ENCODE measurements at places on chromosomes 5 and 9. TPM values are rescaled to one million over a fixed set of nuclear protein-coding genes. Genes with fewer than 3 reads are reported as not detected.
A peak's percentile ranks its signal among the peaks of the same experiment; 100 is the strongest.

The SLC2A6 gene
- 2.9 TPM for total RNA-seq

The ZNF658 gene
- total RNA-seq: 3.7 TPM

The UBE2QL1 gene
- total RNA-seq: 0.15 TPM

The SPINK4 gene
- total RNA-seq: 13.9 TPM

The HAVCR1 gene
- total RNA-seq: 16.3 TPM

The EGFLAM gene
- 0.98 TPM for total RNA-seq

The CD14 gene
- 35.5 TPM for total RNA-seq

The RASEF gene
- total RNA-seq: 51.1 TPM

The ANXA2R gene
- total RNA-seq: 1.0 TPM

The EQTN gene
- total RNA-seq: 1.5 TPM

The PDCD1LG2 gene
- 1.1 TPM for total RNA-seq

The HACD4 gene
- total RNA-seq: 2.3 TPM

The CDH10 gene
- total RNA-seq: 0.14 TPM

The BARHL1 gene
- not detected for total RNA-seq

The SNCB gene
- total RNA-seq: not detected

The PDGFRB gene
- total RNA-seq: 14.2 TPM

- no peak for DNase-seq
Observed at GRCh38 chr5:40514976-40515375, 164.7 kb upstream of the PTGER4 start.

GRCh38 chr5:123950701-123951581 lies 439.0 kb downstream of the CSNK1G3 start:
- no peak for DNase-seq

- DNase-seq: no peak
Observed at GRCh38 chr9:137820161-137820855, 57.3 kb upstream of the CACNA1B start.

GRCh38 chr5:81230416-81230815 lies 2.7 kb upstream of the CKMT2 start:
- DNase-seq: no peak

DNA sequence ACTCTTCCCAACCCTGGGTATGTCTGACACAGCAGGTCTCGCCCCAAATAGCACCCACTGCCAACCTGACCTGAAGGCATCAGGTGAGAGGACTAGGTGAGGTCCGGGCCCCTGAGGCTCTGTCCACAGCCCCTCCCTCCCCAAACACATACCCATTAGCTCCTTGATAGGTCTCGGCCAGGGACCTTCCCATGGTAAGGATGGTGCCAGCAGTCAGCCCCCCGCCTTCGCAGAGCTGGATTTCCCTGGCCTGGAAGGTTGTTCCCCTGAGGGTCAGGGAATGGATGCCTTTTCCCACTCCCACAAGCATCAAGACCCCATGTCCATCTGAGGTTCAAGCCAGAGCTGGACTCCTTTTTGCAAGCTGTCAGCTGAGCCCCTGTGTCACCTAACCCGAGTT lies 2.7 kb downstream of the ENHO start:
- DNase-seq: no peak

- no peak for DNase-seq
Observed at GRCh38 chr9:137781906-137782585, 95.5 kb upstream of the CACNA1B start.

DNA sequence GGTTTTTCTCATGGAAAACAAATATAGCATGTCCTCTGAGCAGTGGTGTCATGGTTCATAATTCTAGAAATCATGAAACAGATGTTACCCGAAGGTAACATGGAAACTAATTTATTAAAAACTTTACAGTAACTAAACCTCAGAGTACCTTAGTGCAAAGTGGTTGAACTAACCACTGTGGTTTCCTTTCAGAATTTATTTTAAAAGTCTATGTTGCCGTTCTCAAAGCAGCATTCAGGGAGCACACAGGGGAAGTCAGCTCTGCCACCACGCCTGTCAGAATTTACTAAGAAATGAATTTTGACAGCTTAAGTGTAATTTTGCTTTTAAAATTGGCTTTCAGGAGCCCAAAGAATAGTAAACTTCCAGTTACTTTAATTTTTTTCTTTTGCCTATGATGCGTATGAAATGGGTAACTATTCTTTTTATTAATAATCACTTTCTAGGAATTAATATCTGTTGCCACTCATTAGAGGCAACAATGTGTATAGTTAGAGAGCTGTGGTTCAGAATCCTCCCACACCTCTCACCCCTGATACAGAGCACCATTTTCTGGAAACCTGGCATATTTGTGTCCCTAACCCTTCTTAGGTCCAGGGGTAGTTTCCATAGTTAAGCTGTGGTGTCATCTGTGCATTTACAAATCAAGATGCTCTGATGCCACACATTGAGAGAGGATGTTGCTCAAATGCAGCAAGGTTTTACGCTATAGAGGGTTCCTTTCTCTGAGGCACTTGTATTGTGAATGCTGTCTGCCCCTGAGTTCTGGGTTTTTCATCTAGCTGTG lies 202.6 kb downstream of the ZSWIM6 start:
- no peak for DNase-seq

- DNase-seq: no peak
Observed at GRCh38 chr9:99116003-99116411, 11.1 kb downstream of the TGFBR1 start.

GRCh38 chr5:123882965-123883345 lies 371.0 kb downstream of the CSNK1G3 start:
- no peak for DNase-seq

DNA sequence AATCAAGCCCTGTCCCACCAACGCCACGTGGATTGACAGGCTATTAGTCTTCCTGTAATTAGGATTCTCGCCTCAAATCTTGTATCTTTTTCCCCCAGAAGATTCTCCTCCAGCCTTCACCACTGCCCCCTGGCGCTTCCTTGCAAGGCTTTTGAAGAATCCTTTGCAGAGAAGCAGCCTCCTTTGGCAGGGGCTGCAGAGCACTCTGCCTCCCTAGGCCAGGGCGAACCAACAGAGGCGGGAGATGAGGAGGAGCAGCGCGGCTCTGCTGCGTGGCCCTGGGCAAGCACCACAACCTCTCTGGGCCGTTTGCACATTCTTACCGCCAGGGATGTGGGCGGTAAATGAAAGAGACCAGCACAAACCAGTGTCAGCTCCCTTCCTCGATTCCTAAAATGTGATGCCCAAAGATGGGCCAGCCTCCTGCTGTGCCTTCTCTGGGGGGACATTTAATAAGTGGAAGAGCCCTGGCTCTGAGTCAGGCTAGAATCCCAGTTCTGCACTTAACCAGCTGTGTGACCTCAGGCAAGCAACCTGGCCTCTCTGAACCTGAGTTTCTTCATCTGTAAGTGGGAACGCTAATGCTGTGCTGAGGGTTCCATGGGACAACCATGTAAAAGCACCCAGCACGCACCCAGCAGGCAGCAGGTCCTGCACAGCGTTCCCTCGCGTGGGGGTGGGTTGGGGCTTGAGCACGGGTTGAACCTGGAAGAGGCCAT lies 128.6 kb downstream of the KCNIP1 start:
- no peak for DNase-seq

DNA sequence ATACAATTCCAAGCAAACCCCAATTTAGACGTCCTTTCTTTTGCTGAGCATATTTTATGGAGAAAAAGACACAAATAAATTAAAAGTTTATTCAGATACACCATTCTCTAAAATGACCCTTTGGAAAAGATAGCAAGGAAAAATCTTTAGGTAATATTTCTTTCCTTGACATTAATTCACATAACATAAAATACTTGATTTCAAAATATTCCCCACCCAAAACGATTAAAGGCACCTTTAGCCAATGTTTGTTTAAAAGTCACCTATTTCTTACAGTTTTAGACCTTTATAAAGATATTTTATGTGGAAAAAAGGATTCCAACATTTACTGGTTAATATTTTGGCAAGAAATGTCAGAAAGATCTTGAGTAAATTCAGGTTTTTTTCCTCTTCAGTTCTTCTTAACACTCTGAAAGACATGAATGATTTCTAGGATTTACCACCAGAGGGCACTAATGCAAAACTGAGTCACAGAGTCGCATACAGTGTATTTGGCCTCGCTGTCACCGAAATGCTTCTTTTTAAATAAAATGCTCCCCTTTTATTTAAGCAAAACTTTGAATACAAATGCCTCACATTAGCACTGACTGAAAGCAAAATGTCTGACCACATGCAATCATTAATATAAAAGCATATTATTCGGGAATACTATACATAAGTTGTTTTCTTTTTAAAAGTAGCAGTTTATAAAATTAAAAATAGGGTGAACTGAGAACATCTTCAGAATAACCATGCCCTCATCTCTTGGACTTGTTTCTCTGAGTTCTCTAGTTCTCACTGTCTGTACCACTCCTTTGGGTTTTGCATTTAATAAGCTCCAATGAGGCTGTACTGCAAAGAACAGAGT lies 122.5 kb downstream of the SLC1A3 start:
- no peak for DNase-seq

DNA sequence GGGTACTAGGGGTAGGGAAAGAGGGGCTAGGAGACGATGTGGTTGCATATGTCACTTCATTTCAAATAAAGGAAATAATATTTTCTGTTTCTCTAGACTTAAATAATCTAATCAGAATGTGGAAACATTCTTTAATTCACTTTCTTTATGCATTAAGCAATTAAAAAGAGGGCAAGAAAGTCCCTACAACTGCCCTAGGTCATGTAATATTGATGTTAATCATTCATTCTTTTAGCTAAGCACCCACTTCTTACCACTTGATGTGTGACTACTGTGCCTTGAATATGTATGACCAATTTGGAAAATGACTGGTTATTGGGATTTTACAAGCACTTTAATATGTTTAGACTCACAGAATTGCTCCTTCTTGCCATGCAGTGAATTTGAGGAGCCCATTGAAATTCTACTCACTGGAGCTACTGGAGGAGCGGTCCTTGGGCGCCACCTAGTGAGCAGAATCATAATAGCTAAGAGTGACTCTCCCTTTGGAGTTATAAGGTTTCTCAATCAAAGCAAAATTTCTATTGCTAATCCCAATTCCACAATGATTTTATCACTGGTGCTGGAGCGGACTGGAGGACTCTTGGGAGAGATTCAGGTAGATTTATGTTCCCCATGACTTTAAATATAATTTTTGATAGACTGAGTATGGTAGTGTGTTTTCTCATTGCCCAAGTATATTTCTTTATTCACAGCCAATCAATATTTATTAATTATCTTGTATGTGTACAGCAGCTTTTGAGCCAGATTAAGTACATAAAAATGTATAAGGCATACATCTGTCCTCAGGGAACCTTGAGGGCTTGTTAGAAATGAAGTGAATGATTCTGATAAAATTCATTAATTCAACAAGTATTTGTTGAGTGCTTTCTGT lies 225.1 kb downstream of the ADGRV1 start:
- DNase-seq: peak; percentile 30

GRCh38 chr9:113611461-113612215 lies 148.1 kb downstream of the RGS3 start:
- no peak for DNase-seq

- DNase-seq: no peak
Observed at GRCh38 chr5:97094579-97095317, 47.7 kb downstream of the LIX1 start.

- no peak for DNase-seq
Observed at GRCh38 chr5:79396265-79396664, 117.7 kb downstream of the HOMER1 start.

DNA sequence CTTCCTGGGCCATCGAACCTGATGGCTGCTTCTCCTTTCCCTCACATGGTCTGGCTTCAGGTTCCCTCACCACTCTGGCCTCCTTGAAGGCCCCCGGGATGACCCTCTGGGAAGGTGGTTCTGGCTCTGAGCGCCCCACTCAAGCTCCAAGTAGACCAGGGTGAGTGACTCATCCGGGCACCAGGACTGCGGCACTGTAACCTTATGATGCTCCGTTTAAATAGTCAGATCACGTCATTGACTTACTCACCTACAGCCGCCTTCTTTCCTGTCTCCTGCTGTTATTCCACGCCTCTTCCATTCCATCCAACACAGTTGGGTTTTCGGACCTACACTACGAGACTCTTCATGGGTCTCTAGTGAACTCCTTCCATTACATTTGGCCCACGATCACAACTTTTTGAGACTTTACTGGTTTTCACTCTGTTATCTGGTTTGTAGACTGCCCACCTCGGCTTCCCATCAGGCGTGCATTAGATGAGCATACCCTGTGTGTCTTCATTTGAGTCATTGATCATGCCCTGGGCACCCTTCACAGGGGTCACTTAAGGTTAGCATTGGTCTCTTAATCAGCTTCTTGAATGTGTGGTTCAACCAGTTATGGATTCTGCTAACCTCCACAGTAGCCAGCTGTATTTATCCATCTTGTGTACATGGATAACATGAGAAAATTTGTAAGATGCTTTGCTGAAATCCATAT lies 138.8 kb upstream of the LMX1B start:
- no peak for DNase-seq

GRCh38 chr5:177498013-177498787 lies 796 bp upstream of the PDLIM7 start:
- no peak for DNase-seq

DNA sequence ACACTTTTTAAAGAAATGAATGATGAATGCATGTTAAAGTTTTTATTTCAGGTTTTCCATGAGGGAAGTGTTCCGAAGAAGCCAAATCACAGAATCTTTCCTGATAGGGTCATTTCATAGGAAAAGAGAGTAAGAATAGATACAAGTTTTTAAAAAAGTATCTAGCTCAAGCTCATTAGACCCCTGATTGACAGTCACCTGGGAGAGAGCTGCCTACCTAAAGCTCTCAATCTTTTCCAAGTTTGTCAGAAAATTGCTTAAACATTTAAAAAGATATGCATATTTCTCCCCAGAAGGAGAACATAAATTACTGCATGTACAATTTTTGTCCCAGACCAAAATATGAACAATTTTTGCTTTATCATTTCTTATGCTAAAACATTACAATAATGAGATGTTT lies 47.9 kb upstream of the CHSY3 start:
- no peak for DNase-seq

DNA sequence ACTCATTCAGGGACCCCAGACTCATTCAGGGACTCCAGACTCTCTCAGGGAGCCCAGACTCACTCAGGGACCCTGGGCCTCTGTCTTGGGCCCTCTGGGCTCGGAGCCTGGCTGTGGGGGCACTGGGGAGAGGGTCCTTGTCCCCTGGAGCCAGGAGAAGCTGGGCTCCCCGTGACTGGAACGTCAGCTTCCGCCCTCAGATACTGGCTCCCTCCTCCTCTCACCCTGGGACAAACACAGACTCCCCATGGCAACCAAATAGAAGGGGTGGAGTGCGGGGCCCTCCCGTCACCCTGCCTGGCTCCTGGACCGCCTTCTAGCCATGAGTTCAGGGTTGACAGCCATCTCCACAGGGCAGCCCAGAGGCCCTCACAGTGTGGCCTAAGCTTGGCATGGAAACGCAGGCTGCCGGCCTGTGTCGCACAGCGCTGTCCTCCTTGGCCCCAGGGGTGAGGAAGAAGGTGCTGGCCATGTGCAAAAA lies 27.6 kb downstream of the ZDHHC11B start:
- DNase-seq: peak; percentile 36

- DNase-seq: no peak
Observed at GRCh38 chr5:29229461-29229860, 1964.0 kb upstream of the CDH6 start.

DNA sequence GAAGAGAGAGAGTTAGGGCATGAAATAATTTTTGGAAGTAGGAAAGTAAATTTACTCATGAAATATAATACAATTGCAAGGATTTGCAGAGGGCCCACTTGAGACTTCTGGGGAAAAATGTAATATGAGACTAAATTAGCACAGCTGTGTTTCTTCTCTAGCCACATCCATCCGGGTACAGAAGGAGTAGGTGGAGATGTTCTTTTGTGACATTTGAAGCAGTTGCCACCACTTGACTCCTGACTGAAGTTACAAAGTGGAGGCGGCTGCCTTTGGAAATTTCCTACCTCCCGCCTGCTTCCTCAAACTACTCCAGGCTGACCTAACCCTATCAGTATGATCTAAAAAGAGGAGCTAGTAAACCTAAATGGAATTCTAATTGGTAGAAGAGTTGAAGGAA lies 58.1 kb upstream of the SHISAL2B start:
- no peak for DNase-seq

- peak; percentile 79 for DNase-seq
Observed at GRCh38 chr9:97501177-97501971, at the start of gene TMOD1. TSS of gene TMOD1 (plus strand) at chr9:97501666. CDS start at chr9:97524189, 22,523 bp downstream.

All from left colon (tissue), 2 donors.